ENCODE measurements at places on chromosomes 16 and 17.
A peak's percentile ranks its signal among the peaks of the same experiment; 100 is the strongest.

GRCh38 chr17:29617125-29617480 lies 5.6 kb downstream of the CORO6 start:
- DNase-seq: peak; percentile 94
- H3K27me3 ChIP-seq: peaks cover 11% of the 10 kb centered on the region
- no peak overlapping the region for H3K27ac ChIP-seq
- H3K4me3 ChIP-seq: peak overlapping the region; percentile 86
- peaks cover 2% of the 10 kb centered on the region for H3K36me3 ChIP-seq

DNA sequence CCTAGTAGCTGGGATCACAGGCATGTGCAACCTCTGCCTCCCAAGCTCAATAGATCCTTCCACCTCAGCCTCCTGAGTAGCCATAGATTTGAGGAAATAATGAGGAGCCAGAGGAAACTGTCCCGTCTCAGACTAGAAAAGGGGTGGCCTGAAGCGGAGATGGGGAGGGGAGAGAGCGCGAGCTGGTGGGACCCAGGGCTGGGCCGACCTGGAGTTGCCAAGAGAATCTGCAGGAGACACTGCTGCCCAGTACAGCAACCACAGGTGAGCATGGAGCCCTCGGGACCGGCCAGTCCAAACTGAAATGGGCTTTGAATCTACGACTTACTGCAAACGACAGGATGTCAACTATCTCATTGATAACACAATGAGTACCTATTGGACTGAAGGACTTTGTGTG lies 24.3 kb downstream of the CD300A start:
- peaks cover 3% of the 10 kb centered on the region for H3K36me3 ChIP-seq
- H3K4me1 ChIP-seq: no peaks in the 10 kb centered on the region
- H3K4me3 ChIP-seq: no peak overlapping the region
- no peaks in the 10 kb centered on the region for H3K27me3 ChIP-seq

GRCh38 chr16:50024207-50024606 lies 818 bp upstream of the CNEP1R1 start:
- DNase-seq: no peak
- H3K36me3 ChIP-seq: 0 out of 3 replicates have a peak, but pooled peaks cover 1% of the 10 kb centered on the region
- no peak overlapping the region for H3K27ac ChIP-seq
- no peaks in the 10 kb centered on the region for H3K4me1 ChIP-seq

GRCh38 chr16:49416001-49416675 lies 42.5 kb downstream of the C16orf78 start:
- no peak overlapping the region for H3K4me3 ChIP-seq
- no peaks in the 10 kb centered on the region for H3K4me1 ChIP-seq
- H3K27ac ChIP-seq: no peak overlapping the region

- peaks cover 5% of the 10 kb centered on the region for H3K4me1 ChIP-seq
- no peaks in the 10 kb centered on the region for H3K36me3 ChIP-seq
These were observed 28.4 kb downstream of the LRRC75A start for GRCh38 chr17:16463358-16464302.

GRCh38 chr17:79457889-79458288 lies 153.0 kb downstream of the RBFOX3 start:
- H3K36me3 ChIP-seq: no peaks in the 10 kb centered on the region
- H3K4me1 ChIP-seq: no peaks in the 10 kb centered on the region
- H3K27me3 ChIP-seq: no peaks in the 10 kb centered on the region
- no peak for DNase-seq

GRCh38 chr16:1610899-1611632 lies 806 bp downstream of the IFT140 start:
- H3K36me3 ChIP-seq: peaks cover 18% of the 10 kb centered on the region
- H3K4me1 ChIP-seq: no peaks in the 10 kb centered on the region
- peaks cover 6% of the 10 kb centered on the region for H3K27me3 ChIP-seq

DNA sequence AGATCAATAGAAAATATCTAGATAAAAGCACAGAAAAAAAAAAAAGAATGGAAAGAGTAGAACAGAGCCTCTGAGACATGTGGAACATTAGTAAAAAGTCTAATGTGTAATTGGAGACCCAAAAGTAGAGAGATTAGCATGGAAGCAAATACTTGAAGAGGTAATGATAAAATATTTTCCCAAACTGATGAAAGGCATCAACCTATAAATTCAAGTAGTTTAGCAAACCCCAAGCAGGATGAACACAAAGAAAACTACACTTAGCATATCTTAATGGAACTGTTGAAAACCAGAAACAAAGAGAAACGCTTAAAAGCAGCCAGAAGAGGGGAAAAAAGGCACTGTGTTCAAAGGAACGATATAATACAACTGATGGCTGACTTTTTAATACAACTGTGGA lies 16.4 kb downstream of the NF1 start:
- H3K36me3 ChIP-seq: 0 out of 2 replicates have a peak, but pooled peaks cover 4% of the 10 kb centered on the region
- DNase-seq: no peak
- no peak overlapping the region for H3K4me3 ChIP-seq

GRCh38 chr16:2432286-2432685 lies 3.0 kb downstream of the CCNF start:
- H3K4me1 ChIP-seq: no peaks in the 10 kb centered on the region
- H3K4me3 ChIP-seq: no peak overlapping the region
- no peaks in the 10 kb centered on the region for H3K27me3 ChIP-seq
- DNase-seq: no peak
- H3K27ac ChIP-seq: no peak overlapping the region
- peaks cover 45% of the 10 kb centered on the region for H3K36me3 ChIP-seq

DNA sequence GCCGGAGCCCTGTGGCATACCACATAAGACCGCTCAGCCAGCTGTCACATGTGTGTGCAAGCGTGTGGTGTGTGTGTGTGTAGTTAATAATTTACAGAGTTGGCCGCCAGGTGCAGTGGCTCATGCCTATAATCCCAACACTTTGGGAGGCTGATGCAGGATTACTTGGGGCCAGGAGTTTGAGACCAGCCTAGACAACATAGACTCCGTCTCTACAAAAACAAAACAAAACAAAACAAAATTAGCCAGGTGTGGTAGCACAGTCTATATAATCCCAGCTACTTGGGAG lies 20.4 kb downstream of the SOCS1 start:
- H3K27ac ChIP-seq: no peak overlapping the region
- DNase-seq: no peak
- no peaks in the 10 kb centered on the region for H3K27me3 ChIP-seq
- no peaks in the 10 kb centered on the region for H3K4me1 ChIP-seq
- no peaks in the 10 kb centered on the region for H3K36me3 ChIP-seq

GRCh38 chr17:66915204-66915611 lies 49.3 kb upstream of the CACNG4 start:
- no peaks in the 10 kb centered on the region for H3K27me3 ChIP-seq
- no peak overlapping the region for H3K4me3 ChIP-seq
- no peak overlapping the region for H3K27ac ChIP-seq
- H3K36me3 ChIP-seq: no peaks in the 10 kb centered on the region
- DNase-seq: peak; percentile 71
- H3K4me1 ChIP-seq: no peaks in the 10 kb centered on the region

DNA sequence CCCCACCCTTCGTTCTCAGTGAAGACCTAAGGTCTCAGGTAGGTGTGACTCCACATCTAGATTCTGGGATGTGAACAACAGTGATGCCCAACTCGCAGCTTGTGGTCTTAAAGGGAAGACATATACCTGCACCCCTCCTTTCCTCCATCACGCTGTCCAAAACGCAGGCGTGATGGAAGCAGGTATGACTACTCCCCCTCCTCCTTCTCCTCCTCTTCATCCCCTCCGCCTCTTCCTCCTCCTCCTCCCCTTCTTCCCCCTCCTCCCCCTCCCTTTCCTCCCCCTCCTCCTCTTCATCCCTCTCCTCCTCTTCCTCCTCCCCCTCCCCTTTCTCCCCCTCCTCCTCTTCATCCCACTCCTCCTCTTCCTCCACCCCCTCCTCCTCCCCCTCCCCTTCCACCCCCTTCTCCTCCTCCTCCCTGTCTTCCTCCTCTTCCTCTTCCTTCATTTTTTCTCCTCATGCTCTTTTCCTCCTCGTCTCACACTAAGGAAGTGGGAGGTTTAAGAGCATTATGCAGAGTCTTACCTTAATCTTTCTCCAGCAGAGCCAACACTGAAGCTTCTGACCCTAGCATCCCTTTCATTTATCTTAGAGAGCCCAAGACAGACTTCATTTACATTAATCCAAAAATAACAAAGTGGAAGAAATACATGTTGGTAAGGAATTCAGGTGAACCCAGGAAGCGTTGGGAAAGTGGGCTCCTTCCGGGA lies 352.5 kb downstream of the FOXL1 start:
- H3K36me3 ChIP-seq: no peaks in the 10 kb centered on the region
- no peak overlapping the region for H3K27ac ChIP-seq
- H3K27me3 ChIP-seq: no peaks in the 10 kb centered on the region
- DNase-seq: no peak
- no peak overlapping the region for H3K4me3 ChIP-seq

DNA sequence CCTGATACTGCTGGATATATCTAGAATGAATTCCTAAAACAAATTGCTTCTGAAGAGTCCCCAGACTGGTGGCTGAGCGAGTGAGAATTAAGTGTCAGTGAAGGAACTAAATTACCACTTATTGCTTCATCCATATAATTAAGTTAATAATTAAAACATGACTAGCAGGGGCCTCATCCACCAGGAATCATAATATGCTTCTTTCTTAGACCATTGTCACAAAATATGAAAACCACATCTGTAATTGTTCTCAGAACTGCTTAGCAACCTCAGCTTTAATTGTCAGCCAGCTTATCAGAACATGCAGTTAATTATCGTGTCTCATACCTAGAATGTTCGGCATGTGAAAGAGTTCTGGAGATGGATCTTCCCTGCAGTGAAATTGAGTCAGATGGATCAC lies 21.2 kb upstream of the PIRT start:
- H3K4me3 ChIP-seq: no peak overlapping the region
- no peaks in the 10 kb centered on the region for H3K4me1 ChIP-seq
- no peaks in the 10 kb centered on the region for H3K36me3 ChIP-seq

- no peaks in the 10 kb centered on the region for H3K36me3 ChIP-seq
- no peak overlapping the region for H3K4me3 ChIP-seq
- no peak overlapping the region for H3K27ac ChIP-seq
- DNase-seq: no peak
- no peaks in the 10 kb centered on the region for H3K27me3 ChIP-seq
These were observed 19.0 kb downstream of the ITGB4 start for GRCh38 chr17:75740215-75740614.

- no peak overlapping the region for H3K27ac ChIP-seq
- no peak overlapping the region for H3K4me3 ChIP-seq
- no peak for DNase-seq
- no peaks in the 10 kb centered on the region for H3K27me3 ChIP-seq
- H3K36me3 ChIP-seq: no peaks in the 10 kb centered on the region
- no peaks in the 10 kb centered on the region for H3K4me1 ChIP-seq
These were observed 26.5 kb upstream of the AKTIP start for GRCh38 chr16:53529513-53529912.

DNA sequence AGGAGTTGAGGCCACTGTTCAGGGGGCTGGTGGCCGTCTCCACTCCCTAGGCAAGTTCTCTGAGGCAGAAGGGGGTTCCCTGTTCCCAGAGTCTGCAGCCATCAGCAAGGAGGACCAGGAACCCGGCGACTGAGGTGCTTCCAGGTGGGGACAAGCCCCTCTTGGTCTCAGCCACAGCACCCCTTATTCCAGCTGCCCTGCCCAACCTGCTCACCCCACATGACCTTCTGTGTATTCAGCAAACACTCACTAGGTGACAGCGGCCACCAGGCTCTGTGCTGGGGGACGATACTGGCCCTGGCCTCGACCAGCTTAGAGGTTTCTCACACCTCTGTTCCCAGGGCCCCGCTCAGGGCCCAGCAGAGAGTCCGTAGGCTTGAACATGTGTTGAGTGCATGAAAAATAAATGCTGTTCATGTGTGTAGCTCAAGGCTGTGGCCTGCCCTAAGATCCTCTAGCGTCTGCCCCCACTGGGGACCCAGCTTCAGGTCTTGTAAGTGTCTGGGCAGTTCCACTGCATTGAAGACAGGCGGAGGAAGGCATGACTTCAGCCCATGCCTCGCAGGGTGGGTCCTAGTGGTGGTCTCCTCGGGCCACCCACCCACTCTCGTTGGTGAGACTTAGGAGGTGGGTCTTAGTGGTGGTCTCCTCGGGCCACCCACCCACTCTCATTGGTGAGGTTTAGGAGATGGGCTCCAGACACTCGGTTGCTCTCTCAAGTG lies 44.2 kb downstream of the NT5M start:
- peak; percentile 26 for DNase-seq
- no peaks in the 10 kb centered on the region for H3K4me1 ChIP-seq
- H3K27ac ChIP-seq: no peak overlapping the region
- no peaks in the 10 kb centered on the region for H3K27me3 ChIP-seq

- H3K4me3 ChIP-seq: no peak overlapping the region
- no peak for DNase-seq
- H3K27me3 ChIP-seq: no peaks in the 10 kb centered on the region
These were observed 350.1 kb upstream of the EEF2KMT start for GRCh38 chr16:5447734-5448133.

DNA sequence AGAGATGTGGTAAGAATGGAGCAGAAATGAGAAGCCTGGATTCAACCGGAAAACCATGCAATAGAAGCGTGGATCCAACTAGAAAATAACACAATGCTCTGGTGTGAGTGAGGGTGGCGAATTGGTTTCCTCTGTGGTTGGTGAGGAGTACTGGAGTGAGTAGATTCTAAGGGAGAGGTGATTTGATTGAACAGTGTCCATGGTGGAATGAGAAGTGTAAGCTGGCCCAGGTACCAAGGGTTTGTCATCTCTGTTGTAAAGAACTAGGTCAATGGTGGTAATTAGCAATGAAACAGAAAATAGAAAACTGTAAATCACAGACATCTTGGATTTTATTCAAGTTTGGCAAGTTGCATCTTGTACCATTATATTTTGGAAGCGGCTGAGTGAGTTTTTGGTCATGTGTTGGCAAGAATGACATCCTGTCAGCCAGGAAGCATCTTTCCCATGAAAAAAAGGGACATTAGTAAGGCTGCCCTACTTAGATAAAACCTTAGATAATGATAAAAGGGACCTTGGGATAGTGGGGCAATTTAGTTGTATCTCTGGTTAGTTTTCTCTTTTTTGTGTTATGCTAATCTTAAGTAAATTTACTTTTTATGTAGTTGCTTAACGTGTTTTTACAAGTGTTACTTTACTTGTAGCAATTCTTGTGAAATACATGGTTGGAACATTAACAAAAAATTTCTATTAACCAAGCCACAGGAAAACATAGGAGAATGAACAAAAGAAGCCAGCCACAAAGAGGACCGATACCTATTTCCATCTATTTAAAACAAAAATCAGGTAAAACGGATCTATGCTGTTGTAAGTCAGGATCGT lies 20.9 kb downstream of the HSD17B2 start:
- no peak for DNase-seq
- H3K36me3 ChIP-seq: no peaks in the 10 kb centered on the region
- H3K27ac ChIP-seq: no peak overlapping the region
- no peak overlapping the region for H3K4me3 ChIP-seq

- H3K27ac ChIP-seq: no peak overlapping the region
- no peak for DNase-seq
- no peaks in the 10 kb centered on the region for H3K27me3 ChIP-seq
- peaks cover 6% of the 10 kb centered on the region for H3K4me1 ChIP-seq
- H3K36me3 ChIP-seq: no peaks in the 10 kb centered on the region
- H3K4me3 ChIP-seq: no peak overlapping the region
These were observed 264.9 kb downstream of the FTO start for GRCh38 chr16:53968896-53969295.

Measured in H9 (cell line).